ENCODE measurements at places on chromosomes 11 and 22.

GRCh38 chr11:26583550-26583949, 11.5 kb upstream of the MUC15 start:
- DNase-seq: no peak

DNA sequence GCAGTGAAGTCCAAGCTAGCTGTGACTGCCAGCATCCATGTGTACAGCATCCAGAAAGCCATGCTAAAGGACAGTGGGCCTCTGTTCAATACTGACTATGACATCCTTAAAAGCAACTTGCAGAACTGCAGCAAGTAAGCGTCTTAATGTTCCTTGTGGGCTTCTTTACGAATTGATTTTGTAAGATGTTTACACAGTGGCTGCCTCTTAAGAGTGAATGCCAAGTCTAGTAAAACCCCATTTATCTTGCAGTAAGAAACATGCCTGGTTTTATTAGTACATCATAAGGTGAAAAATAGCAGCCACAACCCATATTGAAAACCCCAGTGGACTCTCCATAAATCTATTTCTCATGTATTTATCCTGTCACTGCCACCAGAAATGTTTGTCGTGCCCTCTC, 20.5 kb downstream of the POLD3 start:
- DNase-seq: no peak

GRCh38 chr11:27468209-27468994, 4.2 kb downstream of the LGR4 start:
- DNase-seq: no peak

DNA sequence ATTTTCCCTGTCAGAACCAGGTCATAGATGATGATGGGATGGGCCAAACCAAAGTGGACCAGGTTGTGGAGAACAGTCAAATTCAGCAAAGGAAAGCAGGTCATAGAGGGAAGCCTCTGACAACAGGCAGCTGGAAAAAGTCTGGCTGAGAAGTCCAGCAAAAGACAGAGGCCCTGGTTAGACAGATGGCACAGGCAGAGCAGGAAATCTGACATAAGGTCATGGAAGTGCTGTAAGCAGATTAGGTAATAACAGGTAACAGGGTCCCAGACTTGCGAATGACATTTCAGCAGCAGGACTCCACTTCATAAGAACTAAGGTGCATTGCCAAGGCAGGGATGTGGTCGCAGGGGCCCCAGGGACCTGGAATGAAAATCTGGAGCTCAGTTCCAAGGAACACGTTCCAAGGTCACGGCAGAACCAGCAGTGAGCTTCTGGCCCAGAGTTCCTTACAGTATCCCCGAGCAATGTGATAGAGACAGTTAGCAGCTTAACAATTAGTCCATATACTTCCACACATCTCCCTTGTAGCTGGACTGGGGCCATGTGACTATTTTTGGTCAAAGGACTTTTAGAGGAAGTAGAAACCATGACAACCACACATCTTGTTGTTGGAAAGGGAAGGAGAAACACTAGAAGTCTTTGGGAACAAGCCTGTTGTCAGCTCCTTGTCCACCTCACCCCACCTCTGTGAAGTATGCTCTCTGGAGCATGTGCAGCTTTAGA, 75.4 kb downstream of the ME3 start:
- DNase-seq: no peak

- peak; percentile 67 for DNase-seq
Observed at GRCh38 chr11:112795142-112795815, 165.9 kb upstream of the NCAM1 start.

DNA sequence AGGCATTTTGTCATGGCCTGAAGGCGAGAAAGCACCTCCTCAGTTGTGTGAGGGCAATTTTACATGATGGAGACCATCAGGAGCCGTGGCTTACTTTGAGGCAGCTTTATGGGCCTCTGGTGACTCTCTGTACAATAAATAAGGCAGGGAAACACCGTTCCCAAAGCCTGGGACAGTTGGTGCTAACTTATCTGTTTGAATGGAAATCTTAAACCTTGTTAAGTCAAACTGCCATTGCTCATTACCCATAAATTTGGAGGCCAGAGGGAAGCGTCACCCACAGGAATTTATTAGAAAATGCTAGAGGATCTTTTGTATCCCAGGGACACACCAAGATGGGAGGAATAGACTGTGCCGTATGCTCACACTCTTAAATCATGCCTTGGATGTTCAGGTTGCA, 1156.9 kb downstream of the BRD1 start:
- no peak for DNase-seq

DNA sequence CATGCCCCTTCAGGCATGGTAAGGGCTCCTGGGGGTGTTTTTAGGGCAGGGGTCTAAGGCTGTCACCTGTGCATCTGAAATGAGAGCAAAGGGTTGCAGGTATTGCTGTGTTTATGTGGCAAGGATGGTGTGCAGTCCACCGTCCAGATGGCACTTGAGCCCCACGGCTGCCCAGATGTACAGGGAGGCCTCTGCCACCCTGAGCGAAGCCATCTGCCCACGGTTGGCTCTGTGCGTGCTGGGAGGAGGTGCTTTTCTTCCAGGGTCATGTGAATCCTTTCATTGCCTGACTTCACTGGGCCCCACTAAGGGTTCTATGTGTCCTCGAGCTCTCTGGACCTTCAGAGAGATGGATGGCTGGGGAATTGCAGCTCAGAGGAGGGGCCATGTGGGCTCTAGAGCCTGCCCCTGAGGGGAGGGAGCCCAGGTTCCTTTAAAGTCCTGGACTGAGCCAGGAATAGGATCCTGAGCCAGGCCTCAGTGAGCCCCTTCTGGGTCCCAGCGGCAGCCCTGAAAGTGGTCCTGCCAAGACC, 89.9 kb downstream of the CTTN start:
- DNase-seq: no peak

DNA sequence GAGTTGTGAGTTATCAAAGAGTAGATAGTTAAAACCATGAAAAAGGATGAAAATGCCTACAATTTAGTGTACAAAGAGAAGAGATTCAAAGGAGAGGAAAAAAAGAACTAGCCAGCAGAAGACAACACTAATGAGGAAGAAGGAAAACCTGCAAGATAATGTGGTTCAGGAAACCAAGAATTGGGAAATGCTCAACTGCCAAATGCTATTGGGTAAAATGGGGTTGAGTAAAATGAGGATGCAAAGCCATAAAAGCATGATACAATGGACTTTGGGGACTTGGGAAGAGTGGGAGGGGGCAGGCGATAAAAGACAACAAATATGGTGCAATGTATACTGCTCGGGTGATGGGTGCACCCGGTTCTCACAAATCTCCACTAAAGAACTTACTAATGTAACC, 7.6 kb upstream of the OR52K2 start:
- no peak for DNase-seq

- DNase-seq: no peak
Observed at GRCh38 chr11:122154994-122155393, 39.0 kb upstream of the BLID start.

DNA sequence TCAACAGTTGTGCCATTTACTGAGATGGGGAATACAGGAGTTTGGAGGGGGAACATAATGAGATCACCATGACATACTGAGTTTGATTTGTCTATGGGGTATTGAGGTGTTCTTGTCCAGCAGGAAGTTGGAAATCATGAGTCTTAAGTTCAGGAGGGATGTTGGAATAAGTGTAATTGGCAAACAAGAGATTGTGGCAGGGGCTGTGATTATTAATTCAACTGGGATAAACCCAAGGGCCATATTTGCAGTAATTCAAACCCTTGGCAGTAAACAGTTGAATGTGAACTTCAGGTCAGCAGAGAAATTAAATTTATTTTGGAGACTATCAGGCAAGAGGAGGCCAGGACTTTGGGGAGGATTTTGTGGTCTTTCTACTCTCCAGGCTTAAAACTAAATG, 33.4 kb downstream of the ADM start:
- no peak for DNase-seq

GRCh38 chr22:47022475-47022874, 260.0 kb downstream of the TBC1D22A start:
- DNase-seq: no peak

DNA sequence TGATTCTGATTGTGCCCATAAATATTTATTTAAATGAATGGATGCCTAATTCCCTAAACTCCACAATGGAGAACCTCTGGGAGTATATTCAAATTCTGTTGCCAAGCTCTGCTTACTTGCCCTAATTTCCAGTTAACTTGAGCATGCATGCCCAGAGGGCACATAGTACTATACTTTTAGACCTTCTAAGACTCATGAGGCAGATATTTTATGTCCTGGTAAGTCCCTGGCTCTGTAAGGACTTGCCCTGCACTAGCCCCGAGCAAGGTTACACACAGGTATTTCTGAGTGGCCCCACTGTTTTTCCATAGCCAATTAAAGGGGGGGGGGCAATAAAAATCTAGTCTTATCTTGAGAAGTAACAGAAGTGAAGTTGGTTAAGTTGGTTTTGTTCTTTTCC, 21.1 kb upstream of the CAPRIN1 start:
- DNase-seq: no peak

- DNase-seq: no peak
Observed at GRCh38 chr11:132078264-132079076, 708.1 kb downstream of the NTM start.

DNA sequence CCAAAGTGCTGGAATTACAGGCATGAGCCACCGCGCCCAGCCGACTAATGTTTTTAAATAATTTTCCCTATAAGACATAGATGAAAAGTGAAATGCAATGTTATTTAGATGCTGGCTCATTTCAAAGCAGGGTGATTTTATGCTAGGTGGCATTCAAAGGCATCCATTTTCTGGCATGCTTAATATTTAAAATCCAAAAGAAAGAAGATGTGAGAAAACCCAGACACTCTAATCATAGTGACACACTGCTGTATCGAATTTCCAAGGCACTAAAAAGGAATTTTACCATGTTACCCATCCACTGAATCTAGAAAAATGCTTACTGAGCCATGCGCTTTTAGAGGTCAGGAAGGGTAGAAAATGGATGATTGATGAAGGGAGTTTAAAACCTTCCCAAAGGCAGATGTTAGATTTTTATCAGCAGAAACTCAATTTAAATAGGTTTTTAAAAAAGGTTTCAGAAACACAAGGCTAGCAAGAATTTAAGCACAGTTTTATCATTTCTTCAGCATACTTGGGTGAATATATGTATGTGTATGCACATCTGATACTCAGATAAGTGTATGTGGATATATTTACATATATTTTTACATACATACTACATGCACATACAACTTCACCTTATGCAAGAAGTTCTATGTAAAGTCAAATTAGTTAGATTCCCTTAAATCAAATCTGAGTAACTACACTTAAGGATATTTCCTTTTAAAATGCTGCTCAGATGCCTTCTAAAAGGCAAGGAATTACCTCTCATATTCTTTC, 24.1 kb upstream of the CCDC89 start:
- DNase-seq: no peak

GRCh38 chr22:43213051-43213450, 26.1 kb upstream of the TTLL12 start:
- peak; percentile 60 for DNase-seq

GRCh38 chr11:124898711-124899110, 1.0 kb upstream of the ROBO4 start:
- DNase-seq: no peak

DNA sequence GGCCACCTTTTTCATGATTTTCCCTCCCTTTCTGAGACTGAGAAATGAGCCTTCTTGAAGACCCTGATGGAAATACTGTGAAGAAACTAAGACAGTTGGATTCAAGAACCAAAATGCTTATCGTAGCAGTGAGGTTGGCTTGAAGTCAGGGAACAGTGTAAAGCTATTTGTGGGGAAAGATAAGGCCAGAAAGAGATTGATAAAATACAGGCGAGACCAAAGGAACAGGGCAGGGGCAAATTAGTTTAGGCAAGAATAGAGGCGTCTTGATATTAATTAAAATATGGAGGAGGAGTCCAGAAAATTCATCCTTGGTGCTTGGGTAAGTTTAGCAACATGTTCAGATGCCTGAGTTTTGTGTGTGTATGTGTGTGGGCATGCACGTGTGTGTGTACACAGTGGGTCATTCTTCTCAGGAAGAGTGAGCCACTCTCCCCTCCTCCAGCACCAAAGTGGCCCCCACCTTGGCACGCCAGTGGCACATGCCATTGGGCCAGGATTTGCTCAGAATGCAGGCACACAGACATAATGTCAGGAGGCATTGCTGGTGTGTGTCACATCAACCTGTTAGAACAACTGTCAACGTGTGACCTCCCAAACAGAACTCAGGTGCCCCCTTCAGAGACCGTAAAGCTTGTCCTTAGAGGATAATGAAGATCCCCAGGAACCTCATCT, 3.9 kb upstream of the EHF start:
- no peak for DNase-seq

DNA sequence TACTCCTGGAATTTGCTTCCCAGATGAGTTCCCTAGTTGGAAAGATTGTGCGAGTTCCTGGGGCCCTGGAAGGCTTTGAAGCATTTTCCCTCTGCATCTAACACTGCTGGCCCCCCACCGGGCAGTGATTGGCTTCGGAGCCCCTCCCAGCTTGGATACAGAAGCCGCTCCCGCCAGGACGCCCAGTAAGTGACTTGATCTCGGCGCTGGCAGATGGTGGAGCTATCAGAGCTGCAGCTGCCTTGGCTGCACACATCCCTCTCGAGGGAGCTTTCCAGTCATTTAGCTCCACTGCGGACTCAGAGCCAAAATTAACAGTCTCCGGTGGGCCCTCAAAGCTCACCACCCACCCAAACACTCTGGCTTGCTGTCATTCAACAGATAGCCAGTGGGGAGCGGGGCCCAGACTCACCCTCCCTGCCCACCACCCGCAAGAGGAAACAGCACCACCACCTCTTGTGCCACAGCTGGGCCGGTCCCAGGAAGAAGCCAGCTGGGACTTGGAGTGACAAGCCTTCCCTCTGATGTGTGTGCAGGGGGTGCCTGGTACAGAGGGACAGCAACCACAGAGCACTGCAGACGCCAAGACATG, 162.3 kb downstream of the TRIM29 start:
- peak; percentile 75 for DNase-seq

- no peak for DNase-seq
Observed at GRCh38 chr11:117052196-117053149, 45.8 kb downstream of the SIK3 start.

GRCh38 chr11:36375353-36376008, 79.4 kb downstream of the PRR5L start:
- no peak for DNase-seq

DNA sequence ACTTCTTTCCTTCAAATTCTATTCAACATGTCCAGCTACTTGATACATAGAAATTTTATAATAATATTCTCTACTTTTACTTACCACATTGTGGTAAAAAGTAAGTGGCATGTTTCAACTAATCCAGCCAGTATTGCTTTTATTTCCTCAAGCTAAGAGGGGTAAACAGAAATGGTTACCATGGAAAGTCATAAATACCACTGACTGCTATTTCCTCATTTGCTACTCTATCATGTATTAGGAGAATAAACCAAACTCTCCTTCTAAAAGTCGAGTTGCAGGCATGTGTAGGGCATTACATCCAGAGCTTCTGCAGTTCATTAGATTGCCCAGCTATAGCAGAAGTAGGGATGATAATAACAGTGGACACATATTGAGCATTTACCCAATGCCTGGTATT, 208.4 kb downstream of the MAML2 start:
- no peak for DNase-seq
